GM03348 (cell line): ENCODE measurements at places on chromosomes 5 and 9.

DNA sequence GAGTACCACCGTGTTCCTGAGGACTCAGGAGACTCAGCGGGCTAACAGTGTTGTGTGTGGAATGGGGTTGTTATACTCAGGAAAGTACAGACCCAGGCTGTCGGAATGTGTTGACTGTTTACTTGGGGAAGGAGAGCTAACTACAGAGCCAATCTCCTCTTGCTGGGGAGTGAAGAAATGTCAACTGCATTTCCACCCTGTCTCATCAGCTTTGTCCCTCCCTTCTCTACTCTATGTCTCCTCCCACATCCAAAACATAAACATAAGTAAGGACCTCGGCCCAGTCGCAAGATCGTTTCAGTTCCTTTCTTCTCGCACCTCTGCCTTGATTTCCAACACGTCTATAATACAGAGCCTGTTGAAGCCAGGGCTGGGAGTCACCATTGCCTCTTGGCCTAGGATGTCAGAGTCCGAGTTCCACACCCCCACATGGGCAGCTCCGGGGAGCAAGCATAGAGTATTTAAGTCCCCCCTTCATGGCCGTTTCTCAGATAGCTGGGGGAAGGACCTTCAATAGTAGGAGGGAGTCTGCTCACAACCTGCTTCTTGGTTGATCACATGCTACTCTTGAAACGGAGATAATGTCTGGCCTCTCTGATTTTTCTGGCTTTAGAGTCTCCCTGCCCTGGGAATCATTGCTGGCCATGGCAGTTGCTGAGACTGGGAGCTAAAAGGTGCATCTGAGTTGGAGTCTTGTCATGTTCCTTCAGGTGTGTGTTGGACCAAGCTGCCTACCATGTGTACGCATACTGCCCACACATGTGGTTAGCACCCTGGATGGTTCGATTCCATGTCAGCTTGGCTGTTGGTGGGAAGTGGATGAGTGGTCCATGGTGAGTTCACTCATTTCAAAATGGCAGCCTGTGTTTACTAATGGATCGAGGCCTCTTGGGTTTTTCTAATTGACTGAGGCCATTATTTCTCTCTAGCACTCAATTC, 147.3 kb downstream of the MTX3 start:
- no peak for DNase-seq

DNA sequence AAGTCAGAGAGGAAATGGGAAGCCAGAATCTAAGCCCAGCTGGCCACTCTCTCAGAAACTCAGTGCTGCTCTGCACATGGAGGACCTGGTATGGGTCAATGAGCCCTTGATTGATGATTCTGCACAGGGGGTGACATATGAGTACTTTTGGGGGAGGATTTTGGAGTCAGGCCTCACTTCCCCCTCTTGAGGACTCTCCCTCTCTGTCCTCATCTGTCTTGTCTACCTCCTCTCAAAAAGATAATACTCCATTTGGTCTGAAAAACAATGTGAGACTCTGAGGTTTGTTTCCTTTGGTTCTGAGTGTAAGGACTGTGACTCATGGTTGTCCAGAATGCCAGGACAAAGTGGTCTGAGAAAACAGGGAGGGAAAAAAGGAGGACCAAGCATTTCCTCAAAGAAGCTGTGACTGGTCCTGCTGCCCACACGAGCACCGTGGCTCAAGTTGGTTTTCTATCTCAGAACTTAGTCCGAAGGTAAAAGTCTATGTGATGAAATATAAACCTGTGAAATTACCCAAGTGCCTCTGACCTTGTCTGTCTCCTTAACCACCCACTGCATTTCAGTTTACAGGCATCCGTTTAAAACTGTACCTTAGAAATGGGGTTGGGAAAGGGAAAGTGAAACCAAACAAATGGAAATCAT, 11.1 kb downstream of the TTC39B start:
- DNase-seq, result peak; percentile 68

DNA sequence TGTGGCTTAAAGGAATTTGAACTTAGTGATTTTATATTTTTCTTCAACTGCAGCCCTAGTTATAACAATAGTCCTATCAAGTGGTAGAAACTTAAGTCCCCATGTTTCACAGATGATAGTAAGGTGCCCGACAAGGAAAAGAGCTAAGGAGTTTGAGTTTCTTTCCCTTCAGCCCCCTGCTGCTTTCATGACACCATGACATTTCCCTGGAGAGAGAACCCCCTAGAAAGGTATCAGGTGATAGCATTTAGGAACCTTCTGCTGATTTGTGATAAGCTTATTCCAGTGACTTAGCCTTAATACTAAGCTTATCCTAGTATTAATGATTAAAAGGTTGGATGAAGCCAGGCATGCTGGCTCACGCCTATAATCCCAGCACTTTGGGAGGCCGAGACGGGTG, 623.8 kb upstream of the TYRP1 start:
- no peak for DNase-seq

DNA sequence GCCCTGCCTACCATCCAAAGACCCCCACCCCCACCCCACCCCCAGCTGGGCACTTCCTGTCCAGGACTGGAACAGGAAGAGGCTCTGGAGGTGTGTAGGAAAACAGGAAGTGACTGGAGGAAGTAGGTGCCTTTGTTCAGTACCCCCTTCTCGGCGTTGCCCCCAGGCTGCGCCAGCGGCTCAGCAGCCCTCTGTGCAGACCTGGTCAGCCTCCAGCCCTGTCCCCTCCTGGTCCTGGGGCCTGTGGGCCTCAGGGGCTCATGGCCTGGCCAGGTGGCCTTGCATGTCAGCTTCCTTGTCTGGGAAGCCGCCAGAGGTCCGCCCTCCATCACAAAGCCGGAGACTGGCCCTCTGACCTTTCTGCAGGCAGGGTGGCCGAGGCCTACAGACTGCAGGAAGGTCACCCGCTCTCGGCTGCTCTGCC, 26.0 kb downstream of the FLT4 start:
- no peak for DNase-seq

- DNase-seq, result peak; percentile 12
Observed at GRCh38 chr5:69364414-69364813, 4.9 kb downstream of the AK6 start.

- no peak for DNase-seq
Observed at GRCh38 chr5:180375291-180375690, 22.2 kb upstream of the GFPT2 start.

GRCh38 chr5:132295505-132296411, 1.6 kb downstream of the SLC22A4 start:
- DNase-seq, result no peak

GRCh38 chr5:97224112-97224750, 41.2 kb upstream of the RIOK2 start:
- DNase-seq, result peak; percentile 34

GRCh38 chr5:1208743-1209488, 7.5 kb downstream of the SLC6A19 start:
- DNase-seq, result peak; percentile 81

GRCh38 chr5:131993676-131994075, 17.8 kb downstream of the ACSL6 start:
- DNase-seq, result no peak

GRCh38 chr9:110619831-110620230, 40.3 kb upstream of the SVEP1 start:
- peak; percentile 47 for DNase-seq

DNA sequence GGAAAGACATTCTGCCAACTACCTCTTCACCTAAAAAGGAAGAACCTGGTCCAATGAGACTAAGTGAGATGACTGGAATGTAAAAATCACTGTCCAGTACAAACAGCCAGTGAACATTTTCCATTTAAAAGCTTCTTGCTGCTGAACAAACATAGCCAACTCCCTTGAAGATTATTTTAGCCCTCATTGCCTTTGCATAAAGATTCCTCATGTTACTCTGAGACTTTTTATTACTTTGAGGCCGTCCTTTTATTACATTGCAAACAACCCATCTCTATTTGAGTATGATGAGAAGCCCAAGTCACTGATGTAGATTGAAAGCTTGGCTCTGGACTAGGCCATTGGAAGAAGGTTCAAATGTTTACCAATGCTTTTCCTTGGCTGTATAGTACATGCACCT, 649.8 kb downstream of the CETN3 start:
- no peak for DNase-seq

DNA sequence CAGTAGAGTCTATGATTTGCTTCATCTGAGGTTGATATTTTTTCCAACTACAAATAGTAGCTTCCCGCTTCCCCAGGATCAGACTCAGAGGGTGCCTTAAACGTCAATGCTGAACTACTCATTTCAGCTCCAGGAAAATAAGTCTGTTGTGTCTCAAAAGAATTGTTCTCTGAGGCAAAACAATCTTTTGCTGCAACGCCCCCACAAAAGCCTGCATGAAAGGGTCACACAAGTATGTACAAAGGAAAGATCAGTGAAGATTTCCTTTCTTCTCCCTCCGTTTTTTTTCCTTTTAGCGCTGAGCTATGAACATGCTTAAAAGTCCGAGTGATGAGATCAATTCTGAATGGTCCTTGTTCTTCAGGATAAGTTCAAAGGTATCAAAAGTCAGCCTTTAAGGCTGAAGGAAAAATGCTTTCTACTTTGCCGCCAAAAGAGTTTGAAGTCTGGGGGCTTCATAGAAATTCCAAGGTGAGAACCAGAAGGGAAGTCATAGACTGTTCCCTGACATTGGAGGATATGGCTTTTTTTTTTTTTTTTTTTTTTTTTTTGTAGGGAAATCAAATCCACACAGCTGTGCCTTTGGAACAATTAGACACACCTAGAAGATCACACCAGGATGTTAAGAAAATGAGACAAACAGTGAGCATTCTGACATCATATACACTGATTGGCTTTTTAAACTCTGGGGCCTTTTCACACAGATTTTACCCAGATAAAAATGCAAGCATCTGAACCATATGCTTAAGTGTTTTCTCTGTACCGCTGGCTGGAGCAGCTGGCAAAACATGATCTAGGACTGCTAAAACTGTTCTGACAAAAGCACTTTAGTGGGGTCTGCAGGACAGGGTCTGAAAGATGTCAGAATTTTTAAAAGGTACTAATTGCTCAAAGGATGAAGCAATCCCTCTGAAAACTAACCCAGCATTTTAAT, 329.3 kb downstream of the ENC1 start:
- no peak for DNase-seq

DNA sequence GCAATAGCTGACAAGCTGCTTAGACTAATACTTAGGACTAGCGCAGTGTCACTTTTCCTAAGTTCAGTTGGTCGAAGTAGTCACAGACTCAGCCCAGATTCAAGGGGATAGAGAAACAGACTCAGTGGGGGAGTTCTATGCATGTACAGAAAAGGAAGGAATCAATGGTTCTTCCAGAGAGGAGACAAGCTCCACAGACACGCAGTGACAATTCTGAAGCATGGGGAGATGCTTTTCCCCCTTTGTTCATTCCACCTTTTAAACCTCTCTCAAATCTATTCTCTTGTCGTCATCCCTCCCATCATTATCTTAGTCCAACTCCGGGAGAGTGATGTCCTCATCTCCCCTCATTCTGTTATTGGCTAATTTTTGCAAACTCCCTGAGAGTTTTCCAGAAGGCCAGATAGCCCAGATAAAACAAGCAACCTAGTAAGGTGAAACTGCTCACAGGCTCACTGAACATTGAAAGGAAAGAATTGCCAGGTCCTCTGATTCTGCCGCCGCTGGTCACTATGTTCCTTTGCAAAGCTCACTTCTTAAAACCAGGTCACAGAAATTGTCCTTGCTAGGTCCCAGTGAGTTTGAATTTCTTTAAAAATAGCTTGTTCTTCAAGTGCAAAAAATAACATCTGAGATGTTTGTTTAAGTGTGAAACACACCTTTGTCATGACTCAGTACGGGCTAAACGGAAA, 13.4 kb upstream of the STRBP start:
- DNase-seq, result no peak

GRCh38 chr9:93467062-93467416, 13.7 kb upstream of the FAM120AOS start:
- no peak for DNase-seq

DNA sequence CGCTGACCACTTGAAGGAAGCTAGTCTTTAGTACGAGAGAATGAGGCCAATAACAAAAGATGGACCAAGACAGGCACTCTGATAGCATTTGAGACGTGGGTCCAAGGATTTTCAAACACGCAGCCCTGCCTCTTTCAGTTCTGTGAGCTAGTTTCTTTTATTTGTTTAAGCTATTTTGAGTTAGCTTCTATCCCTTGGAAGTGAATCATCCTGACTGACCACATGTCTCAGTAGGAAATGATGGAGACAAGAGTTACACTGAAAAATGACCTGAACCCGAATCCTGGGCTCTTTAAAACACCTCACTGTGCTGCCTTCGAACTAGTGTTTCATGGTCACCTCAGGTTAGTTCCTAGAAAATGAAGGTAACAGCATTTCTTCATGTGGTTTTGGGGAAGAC, 9.9 kb downstream of the TEK start:
- DNase-seq, result peak; percentile 34

- DNase-seq, result peak; percentile 27
Observed at GRCh38 chr9:94800424-94801117, 74.1 kb downstream of the AOPEP start.

DNA sequence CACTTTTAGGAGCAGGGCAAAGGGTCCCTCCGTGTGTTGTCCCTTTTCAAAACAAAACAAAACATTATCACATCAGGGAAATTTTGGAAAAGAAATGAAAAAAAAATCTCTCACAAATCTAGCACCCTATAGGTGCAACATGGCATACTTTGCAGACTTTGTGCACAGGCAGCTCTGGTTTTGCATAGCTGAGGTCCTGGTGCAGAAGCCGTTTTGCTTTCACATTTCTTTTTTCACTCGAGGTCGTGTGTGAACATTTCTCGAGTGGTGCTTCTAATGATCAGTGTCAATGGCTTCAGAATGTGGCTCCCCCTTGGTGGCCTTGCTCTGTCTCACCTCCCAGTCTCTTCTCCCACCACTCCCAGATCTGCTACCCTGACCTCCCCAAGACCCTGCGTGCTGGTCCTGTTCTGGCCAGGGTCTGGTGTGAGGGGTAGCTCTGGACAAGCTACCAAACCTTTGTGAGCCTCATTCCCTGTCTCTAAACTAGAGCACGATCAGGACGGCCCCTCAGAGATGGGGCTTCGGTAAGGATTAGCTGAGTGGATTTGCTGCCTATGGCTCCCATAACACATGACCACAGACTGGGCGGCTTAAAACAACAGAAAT, 258.0 kb downstream of the NSG2 start:
- no peak for DNase-seq

- peak; percentile 92 for DNase-seq
Observed at GRCh38 chr5:137888863-137889759, at the start of gene PKD2L2. Gene PKD2L2, plus strand, starts transcription at chr5:137889457. Its CDS starts 35 bp downstream, at chr5:137889492.

DNA sequence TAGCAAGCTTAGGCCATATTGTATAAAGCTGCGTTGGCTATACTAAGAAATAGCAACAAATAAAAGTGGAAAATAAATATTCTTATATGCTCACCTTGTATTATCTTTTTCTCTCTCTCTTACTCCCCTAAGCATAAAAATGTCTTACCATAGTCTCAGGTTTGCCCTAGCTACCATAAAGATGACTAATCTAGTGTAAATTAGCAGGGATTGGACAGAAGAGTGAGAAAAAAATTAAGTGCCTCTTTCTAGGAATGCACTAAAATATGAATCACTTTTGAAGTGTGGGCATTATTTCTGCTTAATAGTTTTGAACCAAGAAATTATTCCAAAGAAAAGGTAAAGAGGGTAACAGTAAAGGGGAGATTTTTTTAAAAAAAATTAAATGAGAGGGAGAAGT, 201.3 kb downstream of the HINT1 start:
- DNase-seq, result peak; percentile 29

DNA sequence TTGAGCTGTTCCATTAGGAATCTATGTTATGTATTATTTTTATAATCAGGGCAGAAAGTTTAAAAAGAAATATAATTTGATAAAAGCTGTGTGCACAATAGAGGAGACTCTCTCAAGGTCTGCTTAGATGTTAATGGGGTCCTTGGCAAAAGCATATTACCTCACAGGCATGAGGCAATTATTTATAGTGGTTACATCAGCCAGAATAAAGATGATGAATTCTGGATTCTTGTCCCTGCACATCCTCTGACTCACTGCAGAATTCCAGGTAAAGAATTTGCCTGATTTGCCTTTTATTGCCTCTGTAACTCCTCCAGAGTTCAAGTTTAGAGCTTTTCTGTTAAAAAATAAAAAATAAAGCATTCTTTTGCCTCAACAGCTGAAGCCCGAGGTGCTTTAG, 253.6 kb downstream of the MAST4 start:
- peak; percentile 30 for DNase-seq
